Activated T-helper 1 cell treated with Interleukin-2 at 50 U/mL for 16 hours (primary cell): ENCODE measurements at places on chromosomes 6 and 20.

DNA sequence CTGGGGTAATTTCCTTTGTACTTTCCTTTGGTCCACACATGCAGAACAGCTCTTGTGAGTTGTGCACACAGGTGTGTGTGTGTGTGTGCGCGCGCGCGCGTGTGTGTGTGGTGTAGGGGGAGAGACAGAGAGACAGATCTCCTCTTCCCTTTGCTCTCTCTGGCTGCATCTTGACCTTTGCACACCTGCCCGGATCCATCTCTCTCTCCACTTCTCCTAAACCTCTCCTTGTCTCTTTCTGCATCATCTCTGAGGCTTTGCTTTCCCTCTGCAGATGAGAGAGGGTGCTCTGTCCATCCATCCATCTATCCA lies 67.0 kb downstream of the SRC start:
- DNase-seq, result no peak

DNA sequence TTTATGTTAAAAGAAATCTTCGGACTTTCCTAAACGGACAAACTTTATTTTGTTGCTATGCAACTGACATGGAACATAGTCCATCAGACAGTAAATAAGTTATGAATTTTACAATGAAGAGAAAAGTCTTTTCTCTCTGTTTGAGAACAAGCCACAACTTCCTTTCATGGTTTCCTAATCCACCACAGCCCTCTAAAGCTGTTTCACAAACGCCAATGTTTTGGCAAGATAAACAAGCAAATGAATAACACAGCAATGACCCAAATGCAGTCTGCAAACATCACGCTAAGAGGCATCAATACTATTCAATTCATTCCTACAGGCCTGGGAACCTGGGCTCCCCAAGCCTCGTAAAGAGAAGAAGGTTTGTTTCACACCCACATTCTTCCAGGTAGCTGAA lies 60.4 kb downstream of the HAO1 start:
- DNase-seq, result no peak

- DNase-seq, result no peak
Measured at GRCh38 chr20:49556621-49557020, 11.3 kb downstream of the PTGIS start.

DNA sequence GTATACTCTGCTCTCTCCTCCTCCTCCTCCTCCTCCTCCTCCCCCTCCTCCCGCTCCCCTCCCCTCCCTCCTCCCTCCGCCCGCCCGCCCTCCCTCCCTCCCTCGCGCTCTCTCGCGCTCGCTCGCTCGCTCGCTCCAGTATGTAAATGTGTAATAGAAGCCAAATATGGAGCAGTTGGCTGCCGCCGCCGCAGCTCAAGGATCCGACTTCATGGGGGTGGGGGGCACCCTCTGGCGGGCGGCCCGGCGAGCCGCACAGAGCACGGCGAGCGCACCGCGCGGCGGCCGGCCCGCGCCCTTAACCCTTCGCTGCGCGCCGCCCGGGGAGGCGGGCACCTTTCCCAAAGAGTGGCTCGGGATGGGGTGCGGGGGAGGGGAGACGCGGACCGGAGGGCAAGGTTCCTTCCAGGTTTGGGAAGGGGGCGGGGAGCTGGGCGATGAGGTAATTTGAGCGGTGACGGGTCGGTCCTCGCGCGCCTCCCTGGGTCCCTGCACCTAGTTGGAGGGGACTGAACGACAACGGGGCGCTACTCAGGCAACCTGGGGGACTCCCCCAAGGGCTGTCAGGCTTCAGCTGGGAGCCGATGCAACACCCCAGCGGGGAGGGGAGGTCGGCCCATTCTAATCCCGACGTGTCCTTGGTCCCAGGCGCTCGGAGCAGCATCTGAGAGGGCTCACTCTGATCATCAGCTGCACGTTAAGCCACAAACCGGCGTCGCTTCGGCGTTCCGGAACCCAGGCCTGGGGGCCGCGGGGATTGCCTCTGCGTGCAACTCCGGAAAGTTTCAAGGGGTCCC lies 409 bp upstream of the ATXN1 start:
- DNase-seq, result peak; percentile 72

- DNase-seq, result no peak
Measured at GRCh38 chr6:27205375-27206278, 41.9 kb upstream of the PRSS16 start.

DNA sequence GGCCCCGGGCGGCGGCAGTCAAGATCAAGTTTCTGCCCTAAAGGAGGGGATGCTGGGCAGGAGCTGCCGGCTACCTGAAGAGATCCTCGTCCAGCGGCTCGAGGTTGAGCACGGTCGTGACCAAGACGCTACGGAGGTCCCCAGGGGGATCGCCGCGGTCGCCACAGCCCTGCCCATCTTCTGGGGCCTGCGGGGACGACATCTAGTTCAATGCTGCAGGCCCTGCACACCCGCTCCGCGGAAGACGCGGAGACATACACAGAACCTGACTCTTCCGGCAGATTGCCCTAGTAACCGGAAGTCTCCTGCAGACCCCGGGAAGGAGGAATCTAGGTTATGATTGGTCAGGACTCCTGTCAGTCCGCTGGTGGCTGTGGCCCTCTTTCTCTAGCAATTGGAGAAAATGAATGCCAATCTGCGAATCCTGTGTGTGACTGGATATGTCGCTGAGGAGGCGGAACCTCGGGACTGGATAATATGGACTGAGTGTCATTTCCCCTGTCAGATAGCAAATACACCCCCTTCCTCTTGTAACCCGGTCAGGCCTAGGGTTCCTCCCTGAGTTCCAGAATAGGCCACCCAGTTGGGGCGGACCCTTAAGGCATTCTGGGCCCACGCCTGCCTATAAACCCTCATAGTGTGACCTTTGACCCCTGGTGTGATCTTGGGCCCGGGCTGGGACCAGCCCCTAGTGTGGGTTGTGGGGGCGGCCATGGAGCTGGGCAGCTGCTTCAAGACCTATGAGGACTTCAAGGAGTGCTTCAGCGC lies at the start of the genes ACOT8 and ZSWIM3:
Gene ACOT8, minus strand, starts transcription at position 279 of the 768 bp plus-strand sequence. Its CDS starts 77 bp downstream, at position 202.
Gene ZSWIM3, plus strand, starts transcription at position 501 of the 768 bp plus-strand sequence. Its CDS starts 212 bp downstream, at position 713.
- DNase-seq, result peak; percentile 80

DNA sequence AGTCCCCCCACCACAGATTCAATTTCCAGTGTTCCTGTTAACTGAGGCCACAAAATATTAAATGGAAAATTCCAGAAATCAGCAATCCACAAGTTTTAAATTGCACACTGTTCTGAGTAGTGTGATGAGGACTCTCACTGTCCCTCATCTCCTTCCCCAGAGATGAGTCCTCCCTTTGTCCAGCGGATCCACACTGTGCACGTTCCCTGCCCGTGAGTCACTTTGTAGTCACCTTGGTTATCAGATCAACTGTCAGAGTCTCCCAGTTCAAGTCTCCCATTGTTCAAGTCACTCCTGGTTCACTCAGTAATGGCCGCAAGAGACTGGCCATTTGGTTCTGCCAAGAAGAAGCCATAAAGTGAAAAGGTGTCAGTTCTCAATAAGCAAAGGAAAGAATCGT lies 168.6 kb upstream of the AFDN start:
- no peak for DNase-seq

DNA sequence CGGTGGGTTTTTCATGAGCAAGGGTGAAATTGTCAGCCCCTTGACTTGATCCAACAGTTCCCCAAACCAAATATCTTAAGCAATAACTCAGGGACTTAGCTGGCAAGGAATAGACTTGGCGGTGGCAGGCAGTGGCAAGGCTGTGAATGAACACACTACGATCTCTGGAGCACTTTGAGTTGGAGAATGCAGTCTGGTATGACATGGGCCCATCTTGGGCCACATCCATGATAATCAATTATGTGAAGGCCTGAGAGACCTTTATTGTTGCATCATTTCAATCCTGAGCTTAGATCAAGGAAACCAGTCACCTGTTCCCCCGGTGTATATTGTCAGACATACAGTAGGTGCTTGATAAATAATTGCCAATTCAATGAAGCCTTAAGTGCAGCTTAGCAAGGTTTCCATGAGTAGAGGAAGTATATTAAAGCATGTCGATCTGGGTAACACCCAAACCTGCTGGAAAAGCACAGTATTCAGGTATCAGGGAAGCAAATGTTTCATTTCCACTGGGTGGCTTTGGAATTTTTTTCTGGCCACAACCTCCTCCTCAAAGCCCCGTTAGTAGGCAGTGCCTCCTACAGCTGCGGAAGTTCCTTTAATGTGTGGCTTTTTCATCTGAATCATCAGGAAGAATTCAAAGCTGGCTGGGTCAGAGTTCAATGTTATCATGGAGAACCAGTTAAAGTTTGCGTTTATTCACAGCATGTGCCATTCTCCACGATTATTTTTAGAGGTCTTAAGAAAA lies 10.2 kb downstream of the CASS4 start:
- DNase-seq, result no peak

DNA sequence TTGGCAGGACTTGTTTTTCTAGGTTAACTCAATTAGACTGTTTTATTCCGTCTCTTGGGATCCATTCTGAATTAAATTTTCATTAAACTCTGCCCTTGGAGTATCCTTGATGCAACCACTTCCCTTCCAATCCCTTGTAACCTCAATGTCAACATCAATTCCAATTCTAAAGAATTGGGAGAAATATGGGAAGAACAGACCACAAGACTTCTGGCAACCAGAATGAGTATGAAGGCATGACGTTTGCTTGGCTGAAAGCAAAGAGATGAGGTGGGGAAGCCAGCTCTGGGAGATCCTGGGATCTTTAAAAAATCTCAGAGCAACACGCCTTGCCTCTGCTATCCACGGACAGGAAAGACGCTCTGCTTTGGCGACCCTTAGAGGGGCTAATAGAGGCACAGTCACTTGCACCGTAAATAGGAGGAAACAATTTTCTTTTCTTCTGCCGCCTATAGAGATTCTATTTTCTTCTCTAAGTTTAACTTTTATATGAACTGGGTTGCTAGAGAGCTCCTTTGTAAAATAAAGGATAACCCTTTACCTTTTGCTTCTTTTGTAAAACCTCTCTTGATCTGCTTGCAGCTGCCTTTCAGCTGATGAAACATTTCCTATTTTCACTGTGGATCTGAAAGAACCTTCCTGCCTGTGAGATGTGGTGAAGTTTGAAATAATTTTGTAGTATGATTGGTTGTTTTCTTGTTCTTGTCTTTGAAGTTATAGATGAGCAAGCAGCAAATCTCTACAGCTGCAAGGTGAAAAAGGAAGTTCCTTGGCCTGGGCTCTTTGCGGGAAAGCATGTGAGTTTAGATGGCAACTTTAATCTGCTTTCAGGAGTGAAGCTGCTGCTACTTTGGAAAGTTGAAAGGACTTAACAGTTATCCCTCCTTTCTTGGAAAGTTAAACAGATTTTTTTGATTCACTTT lies at the start of gene ASIP:
Gene ASIP, plus strand, starts transcription at position 731 of the 923 bp plus-strand sequence. CDS start 18,952 bp downstream, outside the sequence.
- no peak for DNase-seq

DNA sequence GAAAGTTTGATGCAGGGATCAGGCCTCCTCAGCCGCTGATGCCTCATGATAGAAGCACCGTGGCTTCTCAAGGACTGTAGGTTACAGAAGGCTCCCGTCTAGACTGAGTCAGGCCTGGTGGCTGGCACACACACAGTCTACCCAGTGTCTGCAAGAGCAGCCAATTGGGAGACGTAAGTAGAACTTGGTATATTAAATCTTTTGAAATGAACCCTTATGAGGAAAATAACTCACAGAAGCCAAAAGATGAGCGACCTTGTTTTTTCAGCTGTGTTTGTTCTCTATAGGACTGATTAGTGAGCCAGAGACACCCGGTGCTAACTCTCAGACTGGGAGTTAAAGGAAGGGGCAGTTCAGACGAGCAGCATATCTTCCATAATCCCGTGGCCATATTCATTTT lies 5.9 kb upstream of the PDE10A start:
- no peak for DNase-seq

GRCh38 chr6:30814146-30815040 lies 69.9 kb upstream of the DDR1 start:
- DNase-seq, result no peak

GRCh38 chr6:98241630-98242029 lies 592.7 kb upstream of the POU3F2 start:
- DNase-seq, result no peak

- no peak for DNase-seq
Measured at GRCh38 chr6:102986086-102986485, 1592.6 kb downstream of the GRIK2 start.

DNA sequence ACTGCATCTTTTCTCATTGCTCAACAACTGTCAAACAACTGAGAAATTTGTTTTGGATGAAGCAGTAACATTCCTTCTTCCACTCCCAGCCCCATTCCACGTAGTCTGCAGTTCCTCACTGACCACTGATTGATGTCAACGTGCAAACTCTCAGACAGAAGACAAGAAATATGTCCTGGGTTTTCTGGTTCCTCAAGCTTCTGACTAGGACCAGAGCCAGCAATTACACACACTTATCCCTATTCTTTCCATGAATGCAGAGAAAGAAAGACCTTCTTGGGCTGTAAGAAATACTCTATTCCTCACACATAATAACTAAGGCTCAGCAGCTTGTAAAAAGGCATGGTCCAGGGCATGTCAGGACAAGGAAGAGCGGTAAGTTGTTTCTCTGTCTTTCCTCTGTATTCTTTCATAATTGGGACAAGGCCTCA lies 790.1 kb upstream of the SLC35B3 start:
- no peak for DNase-seq

DNA sequence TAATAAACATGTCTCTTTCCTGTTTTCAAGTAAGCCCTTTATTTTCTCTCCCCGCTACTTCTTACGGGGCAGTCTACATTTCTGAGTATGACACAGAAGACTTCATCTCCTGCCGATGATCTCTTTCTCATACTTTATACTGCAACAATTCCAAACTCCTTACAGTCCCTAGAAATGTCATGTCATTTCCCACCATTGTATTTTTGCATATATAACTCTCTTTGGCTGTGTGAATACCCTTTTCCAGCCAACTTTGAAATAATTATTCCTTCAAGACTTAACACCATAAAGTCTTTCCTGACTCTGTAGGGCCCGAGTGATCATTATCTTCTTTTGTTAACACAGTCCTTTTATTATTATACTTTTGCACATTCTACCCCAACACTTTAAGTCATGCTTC lies 72.1 kb downstream of the SHPRH start:
- no peak for DNase-seq

- no peak for DNase-seq
Measured at GRCh38 chr6:31767096-31767645, 4.7 kb downstream of the SAPCD1 start.

GRCh38 chr6:114064862-114065261 lies 93.9 kb upstream of the HDAC2 start:
- no peak for DNase-seq

- DNase-seq, result no peak
Measured at GRCh38 chr6:79028641-79029314, 49.3 kb downstream of the PHIP start.

DNA sequence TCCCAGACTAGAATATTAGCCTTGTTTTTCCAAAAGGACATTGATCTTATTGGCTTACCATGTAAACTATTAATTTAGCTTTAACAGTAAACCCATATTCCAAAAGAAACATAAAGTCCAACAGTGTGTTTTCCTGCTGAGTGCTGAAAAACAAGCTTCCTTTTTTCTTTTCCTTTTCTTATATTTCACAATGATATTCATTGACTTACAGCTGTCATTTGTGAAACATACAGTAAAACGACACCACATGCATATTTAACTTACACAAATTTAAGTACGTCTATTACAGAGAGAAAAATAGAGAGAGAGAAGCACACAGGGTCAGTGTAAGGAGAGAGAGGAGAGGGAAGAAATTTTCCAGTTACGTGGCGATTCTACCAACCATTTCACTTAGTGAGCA lies 543.9 kb upstream of the JARID2 start:
- DNase-seq, result no peak

- no peak for DNase-seq
Measured at GRCh38 chr6:112337209-112337638, 9.9 kb upstream of the RFPL4B start.

- DNase-seq, result no peak
Measured at GRCh38 chr6:130625825-130626527, 201.2 kb upstream of the SMLR1 start.

GRCh38 chr20:23776067-23776771 lies 25.5 kb upstream of the CST1 start:
- DNase-seq, result no peak
